SW 1271 (cell line): ENCODE measurements at places on chromosomes 2 and 18.

DNA sequence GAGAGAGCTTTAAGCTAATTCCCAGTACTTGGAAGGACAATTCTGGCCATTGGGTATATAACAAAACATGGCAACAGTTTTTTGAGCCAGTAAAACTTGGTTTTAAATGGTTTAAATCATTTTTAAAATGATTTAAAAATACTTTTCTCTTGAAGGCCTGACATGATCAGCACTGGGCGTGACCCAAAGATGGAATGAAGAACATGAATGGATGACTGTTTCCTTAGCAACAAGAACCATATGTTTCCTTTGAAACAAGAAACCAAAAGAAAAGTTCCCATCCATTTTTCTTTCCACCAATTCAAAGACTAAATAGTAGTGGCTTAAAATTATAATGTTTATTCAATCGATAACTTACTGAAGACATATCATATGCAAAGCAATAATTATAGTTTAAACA lies 348.3 kb upstream of the FIGN start:
- no peak for DNase-seq

DNA sequence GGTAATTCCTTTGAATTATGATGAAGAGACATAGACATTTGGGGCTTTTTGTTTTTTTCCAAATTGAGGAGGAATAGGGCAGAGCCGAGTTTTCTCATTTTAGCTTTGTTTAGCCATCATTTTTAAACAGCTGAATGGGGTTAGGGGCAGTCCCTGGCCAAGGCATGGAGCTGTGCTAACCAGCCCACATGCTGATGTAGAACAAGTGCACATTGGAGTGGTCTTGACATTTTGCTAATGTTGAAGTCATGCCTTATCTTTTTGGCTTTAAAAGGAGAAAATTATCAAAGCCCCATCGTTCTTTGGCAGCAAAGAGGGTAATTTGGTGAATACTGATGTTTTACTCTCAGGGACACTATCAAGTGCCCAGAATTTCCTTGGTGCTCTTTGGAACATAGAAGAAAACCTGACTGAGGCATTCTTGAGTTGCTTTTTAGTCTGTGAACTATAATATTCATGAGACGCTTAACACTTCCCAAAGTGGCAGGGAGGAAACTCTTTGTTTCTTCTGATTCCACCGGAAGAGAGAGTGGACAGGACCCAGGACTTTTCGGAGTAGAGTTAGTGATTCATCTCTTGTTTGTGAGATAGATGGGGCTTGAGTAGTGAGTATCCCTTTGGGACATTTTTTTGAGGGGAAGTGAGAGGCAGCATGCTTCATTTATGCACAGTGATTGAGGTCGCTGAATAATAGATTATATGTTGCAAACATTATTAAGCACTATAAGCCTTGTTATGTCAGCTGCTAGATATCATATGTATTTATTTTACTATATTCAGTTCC lies 45.0 kb downstream of the MTA3 start:
- DNase-seq: no peak

- peak; percentile 1 for DNase-seq
Measured at GRCh38 chr18:57446322-57446721, 11.1 kb downstream of the ONECUT2 start.

DNA sequence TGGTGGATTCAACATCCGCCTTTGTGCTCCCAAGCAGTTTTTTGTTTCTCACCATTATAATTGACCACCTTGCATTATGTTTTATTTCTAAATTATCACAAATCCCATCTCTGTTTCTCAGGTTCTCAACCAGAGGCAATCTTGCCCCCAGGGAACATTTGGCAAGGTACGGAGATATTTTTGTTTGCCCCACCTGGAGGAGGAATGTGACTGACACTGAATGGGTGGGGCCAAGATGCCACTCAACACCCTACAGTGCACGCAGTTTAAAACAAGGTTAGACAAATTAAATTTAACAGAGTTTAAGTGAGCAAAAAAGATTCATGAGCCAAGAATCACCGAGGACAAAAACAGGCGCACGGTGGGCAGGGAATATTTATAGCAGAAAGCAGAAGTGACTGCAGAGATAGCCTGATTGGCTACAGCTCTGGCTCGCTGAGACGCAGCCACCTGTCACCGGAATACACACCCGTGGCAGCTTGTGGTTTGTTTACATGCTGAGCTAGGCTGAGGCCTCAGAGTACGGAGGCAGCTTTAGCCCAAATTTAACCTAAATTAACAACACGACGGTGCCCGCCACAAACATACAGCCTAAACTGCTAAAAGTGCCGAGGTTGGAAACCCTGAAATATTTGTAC lies 150.0 kb upstream of the ALKAL2 start:
- DNase-seq: no peak

GRCh38 chr18:60485201-60485600 lies 112.6 kb upstream of the MC4R start:
- DNase-seq: no peak

DNA sequence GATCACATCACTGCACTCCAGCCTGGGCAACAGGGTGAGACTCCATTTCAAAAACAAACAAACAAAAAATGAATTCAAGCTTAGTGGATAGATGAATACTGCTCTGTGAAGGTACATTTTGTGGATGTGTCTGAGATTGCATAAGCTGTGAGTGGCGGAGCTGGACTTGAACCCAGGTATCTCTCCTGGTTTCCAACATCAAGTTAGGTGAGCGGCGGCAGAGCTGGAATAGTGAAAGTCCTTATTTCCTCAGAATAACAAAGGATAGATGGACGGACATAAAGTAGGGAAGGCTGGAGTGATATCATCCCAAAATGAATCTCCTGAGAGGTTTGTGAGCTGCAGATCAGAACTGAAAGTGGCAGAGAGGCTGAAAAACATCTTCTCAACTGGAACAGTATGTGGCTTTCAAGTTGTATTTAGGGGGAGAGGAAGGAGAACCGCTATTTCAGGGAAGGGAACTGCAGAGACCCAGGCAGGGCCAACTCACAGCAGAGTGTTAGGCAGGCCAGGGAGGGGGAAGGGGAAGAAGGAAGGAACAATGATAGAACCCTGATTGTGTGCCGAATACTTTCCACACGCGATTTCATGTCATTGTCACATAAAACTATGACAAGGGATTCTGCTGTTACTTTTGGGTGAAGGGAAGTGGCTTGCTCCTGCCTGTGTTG lies 106.2 kb downstream of the LPIN1 start:
- DNase-seq: no peak

- DNase-seq: no peak
Measured at GRCh38 chr2:55604027-55604565, 13.3 kb downstream of the PPP4R3B start.

- no peak for DNase-seq
Measured at GRCh38 chr2:48954311-48954710, 198.8 kb upstream of the LHCGR start.

GRCh38 chr2:207692206-207693065 lies 19.0 kb upstream of the CCNYL1 start:
- DNase-seq: peak; percentile 14

DNA sequence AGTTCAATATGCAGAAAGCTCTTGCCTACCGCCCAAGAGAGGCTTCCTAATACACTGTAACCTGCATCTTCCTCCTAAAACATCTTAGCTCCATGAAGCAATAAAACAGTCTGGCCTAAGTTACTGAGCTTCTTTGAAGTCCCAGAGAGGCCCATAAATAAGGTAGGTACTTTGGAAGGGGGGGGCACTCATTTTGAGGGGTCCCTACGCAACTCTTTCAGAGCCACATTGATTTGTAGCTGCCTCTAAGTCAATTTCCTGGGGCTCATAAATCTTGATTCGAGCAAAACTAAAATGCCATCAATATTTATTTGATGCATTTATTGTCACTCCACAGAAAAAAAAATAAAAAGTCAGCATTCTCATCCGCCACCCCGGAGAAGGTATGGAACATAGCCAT lies 60.4 kb upstream of the SIX2 start:
- no peak for DNase-seq

DNA sequence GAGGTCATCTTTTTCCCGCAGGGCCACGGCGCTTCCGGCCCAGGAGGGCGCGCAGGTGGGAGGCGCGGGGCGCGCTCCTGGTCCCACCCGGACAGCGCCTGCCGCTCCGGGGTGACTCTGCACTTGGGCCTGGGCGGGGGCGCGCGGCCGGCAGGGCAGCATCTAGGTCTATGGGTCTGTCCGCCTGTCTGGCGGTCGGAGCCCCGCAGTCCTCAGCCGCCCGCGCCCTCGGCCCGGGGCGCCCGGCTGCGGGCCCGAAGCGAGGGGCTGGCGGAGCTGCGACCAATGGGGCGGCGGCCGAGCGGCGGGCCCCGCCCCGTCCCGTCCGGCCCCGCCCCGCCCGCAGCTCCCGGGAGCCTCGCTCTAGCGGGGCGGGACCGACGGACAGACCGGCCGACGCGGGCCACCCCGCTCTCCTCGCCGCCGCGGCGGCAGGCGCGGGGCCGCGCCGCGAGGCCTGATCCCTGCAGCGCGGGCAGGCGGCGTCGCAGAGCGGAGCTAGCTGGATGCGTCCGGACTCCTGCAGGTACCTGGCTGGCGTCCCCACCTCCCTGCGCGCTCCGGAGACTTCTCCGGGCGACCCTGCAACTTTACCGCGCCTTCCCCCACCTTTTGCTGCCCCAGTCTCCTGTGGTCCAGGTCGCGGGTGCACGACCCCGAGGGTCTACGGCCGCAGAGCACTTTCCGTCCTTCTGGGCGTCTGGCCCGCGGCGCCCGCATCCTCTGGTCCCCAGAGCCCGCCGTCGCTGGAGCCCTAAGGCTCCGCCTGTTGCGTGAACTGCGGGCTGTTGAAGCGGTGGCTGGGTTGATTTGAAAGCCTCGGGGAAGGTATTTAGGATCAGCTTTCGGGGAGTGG lies at the start of gene KCNS3:
Gene KCNS3, plus strand, starts transcription at position 387 of the 856 bp plus-strand sequence. CDS start 52,342 bp downstream, outside the sequence.
- no peak for DNase-seq

GRCh38 chr2:142574388-142574787 lies 303.1 kb upstream of the KYNU start:
- DNase-seq: no peak

DNA sequence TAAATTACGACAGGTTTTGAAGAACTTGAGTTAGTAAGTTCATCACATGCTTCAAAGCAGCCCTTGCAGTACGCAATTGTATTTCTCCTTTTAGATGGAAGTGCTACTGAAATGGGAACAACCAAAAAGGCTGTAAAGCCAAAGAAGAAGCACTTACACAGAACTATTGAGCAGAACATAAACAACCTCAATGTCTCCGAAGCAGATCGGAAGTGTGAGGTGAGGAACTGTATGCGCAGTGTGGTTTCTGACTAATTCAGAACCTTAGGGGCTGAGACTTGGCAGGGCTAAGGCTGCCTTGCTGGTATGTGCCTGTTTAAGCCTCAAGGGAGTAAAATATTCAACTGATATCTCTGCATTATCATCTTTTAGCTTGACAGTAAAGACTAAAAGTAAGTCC lies 8.4 kb downstream of the NCAPH start:
- DNase-seq: no peak

- peak; percentile 50 for DNase-seq
Measured at GRCh38 chr2:165874445-165875039, 79.0 kb downstream of the TTC21B start.

DNA sequence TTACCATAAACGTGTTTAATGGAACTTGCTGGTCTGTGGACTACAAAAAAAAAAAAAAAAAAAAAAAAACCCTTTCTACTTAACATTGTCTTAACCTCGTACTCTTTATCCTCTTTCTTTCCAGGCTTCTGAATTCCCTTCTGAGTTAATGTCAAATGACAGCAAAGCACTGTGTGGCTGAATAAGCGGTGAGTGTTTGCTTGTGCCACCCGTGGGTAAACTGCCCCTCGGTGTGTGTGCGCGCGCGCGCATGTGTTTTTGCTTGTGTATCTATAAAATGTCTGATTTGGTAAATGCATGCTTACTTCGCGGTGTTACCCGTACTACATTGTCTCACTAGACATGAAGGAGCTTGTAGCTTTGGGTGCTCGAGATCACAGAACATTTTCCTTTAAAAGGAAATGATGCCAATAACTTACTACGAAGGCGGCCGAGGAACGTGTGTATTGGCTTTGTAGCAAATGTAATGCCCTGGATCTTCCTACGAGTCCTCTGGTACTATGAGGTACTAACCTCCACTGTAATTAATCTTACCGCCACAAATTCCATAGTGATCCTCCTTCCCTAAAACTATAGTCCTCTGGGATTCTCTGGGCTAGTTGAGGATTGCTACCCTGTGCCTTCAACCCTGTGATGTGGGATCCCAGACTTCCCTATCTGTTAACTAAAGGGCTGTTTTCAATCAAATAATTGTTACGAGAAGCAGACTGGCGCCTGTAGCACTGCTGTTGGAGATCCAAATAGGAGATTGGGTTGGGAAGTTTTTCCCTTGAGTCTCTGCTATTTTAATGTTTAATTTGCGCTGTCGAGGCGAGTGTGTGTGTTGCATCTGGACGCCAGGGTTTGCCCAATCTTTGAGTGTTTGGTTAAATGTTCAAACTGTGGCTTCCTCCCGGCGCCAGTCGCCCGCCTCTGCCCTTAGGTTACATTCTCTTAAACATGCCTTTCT lies 1.1 kb downstream of the ID2 start:
- no peak for DNase-seq

DNA sequence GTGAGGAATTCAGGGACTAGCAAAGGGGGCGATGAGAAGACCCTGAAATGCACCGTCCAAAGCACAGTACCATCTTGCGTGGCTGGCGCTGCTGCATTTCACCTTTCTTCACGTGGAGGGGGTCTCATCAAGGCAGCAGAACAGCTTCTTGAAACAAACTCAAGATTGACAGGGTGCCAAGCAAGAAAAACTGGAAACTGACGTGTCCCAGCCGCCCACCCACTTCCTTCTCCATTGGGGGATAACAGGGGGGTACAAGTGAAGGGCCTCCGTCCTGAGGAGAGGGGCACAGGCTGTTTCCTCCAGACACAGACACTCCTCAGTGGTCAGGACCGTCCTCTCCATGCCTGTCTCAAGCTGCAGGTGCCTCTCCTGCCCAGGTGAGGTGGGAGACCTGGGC lies 32.5 kb downstream of the HDAC4 start:
- no peak for DNase-seq

GRCh38 chr2:189679226-189679625 lies 4.8 kb downstream of the ANKAR start:
- DNase-seq: no peak

- DNase-seq: no peak
Measured at GRCh38 chr2:39221459-39221858, 22.3 kb downstream of the CDKL4 start.

GRCh38 chr2:235577404-235578330 lies 83.8 kb downstream of the AGAP1 start:
- DNase-seq: no peak

DNA sequence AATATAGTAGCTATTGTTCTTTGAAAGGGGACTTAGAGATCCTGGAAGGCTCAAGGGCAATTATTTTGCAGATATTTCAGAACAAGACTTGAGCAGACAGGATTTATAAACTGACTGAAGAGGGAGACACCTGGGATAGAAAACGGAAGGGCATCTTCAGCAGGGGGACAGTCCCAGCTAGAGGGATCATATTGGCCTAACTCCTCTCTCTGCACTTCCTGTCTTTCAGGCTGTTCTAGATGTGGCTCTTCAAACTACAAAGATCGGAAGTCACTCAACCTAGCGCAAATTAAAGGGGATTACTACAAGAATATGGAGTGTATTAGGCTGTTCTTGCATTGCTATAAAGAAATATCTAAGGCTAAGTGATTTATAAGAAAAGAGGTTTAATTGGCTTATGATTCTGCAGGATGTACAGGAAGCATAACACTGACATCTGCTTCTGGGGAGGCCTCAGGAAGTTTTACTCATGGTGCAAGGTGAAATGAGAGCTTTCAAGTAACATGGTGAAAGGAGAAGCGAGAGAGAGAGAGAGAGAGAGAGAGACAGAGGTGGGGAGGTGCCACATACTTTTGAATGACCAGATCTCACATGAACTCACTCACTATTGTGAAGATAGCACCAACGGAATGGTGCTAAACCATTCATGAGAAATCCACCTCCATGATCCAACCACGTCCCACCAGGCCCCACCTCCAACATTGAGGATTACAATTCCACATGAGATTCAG lies 5.3 kb upstream of the CTIF start:
- DNase-seq: no peak
